CD4-positive, alpha-beta T cell treated with Interleukin-21 for 1 hour (primary cell): ENCODE measurements at places on chromosomes 11 and 22.

GRCh38 chr11:66470015-66470414 is 3.3 kb downstream of the PELI3 start:
- no peak for DNase-seq

GRCh38 chr11:22341588-22341931 is 3.4 kb downstream of the SLC17A6 start:
- no peak for DNase-seq

DNA sequence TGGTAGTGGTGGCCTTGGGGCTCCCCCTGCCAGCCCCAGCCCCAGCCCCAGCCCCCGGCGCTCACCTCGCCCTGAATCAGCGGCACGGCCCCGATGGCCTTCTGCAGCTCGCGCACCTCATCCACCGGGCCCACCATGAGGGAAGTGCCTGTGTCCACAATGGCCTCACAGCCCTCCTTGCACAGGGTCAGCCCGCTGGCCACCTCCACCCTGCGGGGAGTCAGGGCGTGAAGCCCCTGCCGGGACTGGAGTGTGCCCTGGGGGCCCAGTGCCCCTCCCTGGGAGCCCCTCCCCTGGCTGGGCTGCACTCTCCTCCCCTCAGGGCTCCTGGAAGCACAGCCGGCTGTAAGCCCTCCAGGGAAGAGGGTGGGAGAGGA is 3.5 kb upstream of the IFITM10 start:
- DNase-seq = no peak

DNA sequence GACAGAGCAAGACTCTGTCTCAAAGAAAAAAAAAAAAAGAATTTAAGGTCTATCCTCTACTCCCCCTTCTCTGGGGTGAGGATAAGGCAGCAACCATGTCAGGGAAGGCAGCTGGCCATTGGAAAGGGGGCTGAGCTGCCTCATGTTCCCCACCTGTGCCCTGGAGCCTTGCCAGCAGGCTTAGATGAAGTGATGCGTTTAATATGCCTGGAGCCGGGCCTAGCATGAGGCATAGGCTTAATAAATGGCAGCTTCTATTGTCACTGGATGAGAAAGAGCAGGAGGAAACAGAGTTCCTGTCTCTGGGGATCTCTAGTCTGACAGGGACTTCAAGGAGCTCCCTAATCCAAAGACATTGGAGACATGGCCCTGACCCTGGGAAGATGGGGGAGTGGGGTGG is 3.2 kb upstream of the KCNE3 start:
- no peak for DNase-seq

DNA sequence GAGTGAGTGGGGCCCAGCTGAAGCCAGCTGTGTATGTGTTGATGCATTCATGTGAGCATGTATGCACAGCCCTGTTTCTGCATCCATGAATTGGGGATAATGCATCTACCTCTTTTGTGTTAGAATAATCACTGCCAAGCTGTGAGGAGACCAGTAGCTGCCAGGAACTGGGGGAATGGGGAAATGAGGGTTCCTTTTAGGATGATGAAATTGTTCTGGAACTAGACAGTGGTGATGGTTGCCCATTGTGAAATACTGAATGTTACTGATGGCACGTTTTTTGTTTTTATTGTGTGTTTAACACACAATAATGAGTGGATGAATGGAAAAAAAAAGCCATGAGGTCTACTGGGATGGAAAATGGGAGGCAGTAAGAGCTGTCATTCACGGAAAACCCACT is 45.3 kb upstream of the WNT11 start:
- no peak for DNase-seq

GRCh38 chr11:398826-399225 is 4.8 kb downstream of the PKP3 start:
- DNase-seq = no peak
